Epithelial cell of proximal tubule (primary cell): ENCODE measurements at places on chromosomes 3 and 15.

DNA sequence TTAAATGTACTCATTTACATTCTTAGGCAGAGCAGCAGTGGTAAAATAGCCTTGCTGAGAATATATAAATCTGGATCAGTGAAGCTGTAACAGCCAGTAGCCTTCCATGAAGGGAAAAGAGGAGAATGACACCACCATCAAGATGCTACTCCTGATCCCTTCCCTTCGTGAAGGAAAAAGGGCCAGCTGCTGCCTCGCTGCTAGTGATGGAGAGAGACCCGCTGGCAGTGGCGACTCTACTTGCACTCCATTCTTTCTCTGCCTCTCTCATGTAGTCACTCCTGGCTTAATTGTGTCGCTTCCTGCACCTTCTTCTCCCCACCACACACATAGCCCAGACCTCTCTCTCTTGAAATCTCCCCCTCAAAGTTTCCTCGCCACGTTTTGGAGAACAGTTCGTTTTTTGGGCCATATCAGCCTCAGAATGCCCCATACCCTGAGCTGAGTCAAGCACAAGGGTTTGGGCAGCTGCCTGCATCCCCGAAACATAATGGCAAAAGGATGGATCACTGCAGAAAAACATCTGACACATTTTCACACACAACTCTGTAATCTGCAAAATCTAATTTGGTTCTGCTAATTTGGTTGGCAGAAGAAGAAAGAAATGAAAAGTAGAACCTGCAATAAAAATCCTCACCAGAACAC, 460.3 kb upstream of the IL12A start:
- no peak for DNase-seq

- DNase-seq, result no peak
Observed at GRCh38 chr3:38099518-38099917, 37.4 kb downstream of the ACAA1 start.

- DNase-seq, result no peak
Observed at GRCh38 chr3:150161011-150161410, 190.3 kb upstream of the PFN2 start.

GRCh38 chr15:98690272-98690950, 42.1 kb downstream of the IGF1R start:
- DNase-seq, result no peak

- no peak for DNase-seq
Observed at GRCh38 chr3:176375519-176375918, 821.8 kb downstream of the TBL1XR1 start.

DNA sequence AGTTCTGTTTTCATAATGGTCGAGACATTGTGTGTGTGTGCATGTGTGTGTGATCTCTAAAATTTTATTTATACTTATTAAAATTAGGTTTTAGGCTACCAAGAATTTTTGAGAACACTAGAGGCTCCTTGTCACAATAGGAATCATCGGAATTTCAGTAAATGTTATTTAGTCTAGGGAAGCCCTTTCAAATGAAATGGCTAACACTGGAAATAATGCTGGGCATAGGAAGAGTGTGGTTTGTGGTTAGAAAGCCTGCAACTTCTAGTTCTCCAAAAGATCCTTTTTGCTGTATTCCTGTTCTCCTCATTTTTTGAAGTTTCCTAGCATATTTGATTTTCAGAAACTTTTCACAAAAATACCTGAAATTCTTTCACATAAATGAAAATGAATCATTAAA, 92.5 kb upstream of the MBNL1 start:
- DNase-seq, result no peak

- no peak for DNase-seq
Observed at GRCh38 chr3:19147905-19148767, at the start of gene KCNH8. KCNH8 (plus strand) TSS chr3:19148510; CDS start chr3:19148720, 210 bp downstream.

GRCh38 chr15:44045661-44046060, 149.4 kb downstream of the FRMD5 start:
- no peak for DNase-seq

GRCh38 chr3:52195291-52195597, 2.7 kb upstream of the ALAS1 start:
- DNase-seq, result no peak

GRCh38 chr3:127368186-127369032, 80.6 kb upstream of the PRR20G start:
- DNase-seq, result no peak

GRCh38 chr3:157586293-157586692, 83.1 kb upstream of the VEPH1 start:
- DNase-seq, result no peak

- no peak for DNase-seq
Observed at GRCh38 chr15:50350621-50351020, 4.4 kb downstream of the GABPB1 start.

DNA sequence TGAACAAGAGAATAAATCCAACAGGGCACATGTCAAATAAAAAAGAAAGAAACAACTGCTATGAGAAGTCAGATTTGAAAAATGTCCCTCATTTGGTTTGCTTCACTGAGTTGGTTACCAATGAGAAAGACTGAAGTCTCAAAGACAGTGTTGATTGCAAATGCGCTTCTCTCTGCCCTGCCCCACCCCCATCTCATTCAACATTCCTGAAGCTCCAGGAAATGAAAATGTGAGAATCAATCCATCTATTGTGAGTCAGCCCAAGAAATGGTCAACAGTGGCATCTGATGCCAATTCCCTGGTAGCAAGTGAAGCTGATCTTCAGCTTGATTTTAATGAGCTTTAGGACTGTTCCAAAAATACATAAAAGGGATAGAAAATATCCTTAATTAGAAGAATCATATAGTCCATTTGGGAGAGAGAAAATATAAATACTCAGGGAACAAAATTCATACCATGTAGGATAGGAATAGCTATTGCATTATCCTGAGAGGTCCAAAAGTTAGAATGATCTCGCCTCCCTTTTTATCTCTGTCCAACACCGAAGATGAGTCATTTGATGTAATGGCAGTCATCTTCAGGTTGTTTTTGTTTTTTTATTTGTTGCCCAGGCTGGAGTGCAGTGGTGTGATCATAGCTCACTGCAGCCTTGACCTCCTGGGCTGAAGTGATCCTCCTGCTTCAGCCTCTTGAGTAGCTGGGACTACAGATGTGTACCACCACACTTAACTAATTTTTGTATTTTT, 200.3 kb upstream of the UMPS start:
- no peak for DNase-seq

DNA sequence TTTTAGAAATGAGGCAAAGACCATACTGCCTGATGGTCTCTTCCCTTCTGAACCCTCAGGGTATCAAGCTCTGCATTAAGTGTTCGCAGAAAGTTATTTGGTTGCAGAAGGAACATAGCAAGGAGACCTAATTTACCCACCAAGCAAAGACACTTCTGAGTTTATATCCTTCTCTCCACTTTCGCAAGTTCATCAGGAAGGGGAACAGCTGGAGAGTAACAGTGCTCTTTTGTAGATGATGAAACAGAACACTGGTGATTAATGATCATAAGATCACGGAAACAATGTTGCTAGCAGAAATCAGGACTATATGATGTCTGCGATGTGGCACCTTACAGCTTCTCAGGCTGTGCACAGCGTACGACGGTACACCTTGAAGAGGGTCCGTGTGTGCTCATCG, 62.1 kb downstream of the NCEH1 start:
- DNase-seq, result no peak

DNA sequence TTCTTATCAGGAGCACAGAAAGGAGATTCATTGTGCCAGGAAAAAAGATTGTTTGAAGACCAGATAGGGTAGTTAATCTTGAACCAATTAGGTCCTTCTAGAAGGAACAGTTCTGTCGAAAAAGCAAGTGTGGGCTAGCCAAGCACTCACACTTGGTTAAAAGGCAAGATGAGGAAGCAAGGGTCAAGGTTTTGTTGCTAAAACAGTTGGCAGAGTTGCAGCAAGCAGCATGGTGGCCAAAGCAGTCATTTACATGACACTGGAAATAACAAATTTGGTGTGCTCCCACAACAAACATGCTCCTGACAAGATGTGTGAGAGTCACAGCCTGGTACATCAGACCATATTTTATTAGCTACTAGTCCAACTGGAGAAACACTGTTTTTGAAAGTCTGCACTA, 228.0 kb upstream of the CFAP20DC start:
- DNase-seq, result no peak

DNA sequence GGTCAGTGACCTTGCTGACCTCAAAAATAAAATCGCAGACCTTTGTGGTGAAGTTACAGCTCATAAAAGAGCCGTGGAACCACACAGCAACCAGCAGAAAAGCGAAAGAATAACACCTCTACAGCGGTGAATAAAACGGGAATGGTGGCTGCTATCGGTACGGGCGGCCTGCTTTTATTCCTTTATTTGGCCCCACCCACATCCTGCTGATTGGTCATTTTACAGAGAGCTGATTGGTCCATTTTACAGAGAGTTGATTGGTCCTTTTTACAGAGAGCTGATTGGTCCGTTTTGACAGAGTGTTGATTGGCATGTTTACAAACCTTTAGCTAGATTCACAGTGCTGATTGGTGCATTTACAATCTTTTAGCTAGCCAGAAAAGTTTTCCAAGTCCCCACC, 80.7 kb upstream of the ATP10A start:
- DNase-seq, result no peak

- no peak for DNase-seq
Observed at GRCh38 chr15:27865323-27865922, 233.7 kb downstream of the OCA2 start.

DNA sequence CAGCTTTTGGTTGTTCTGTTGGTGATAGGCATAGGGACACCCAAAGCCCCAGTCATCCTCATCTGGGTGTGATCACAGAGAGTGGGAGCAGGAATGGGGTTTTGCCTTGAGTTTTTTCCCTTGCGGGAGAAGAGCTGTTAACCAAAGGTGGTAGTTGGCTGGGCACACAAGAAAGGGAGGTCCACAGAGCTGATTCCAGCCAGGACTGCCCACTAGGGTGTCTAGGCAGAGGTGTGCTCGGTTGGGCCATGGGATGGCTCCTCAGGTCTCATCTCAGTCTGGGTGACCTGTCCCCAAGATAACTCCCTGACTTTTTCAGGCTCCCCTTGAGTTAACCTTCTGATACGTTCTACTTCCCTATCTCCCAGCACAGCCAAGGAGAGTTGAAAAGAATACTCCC, 134.8 kb downstream of the PDE8A start:
- DNase-seq, result no peak

GRCh38 chr15:37995461-37996347, 61.3 kb downstream of the TMCO5A start:
- DNase-seq, result peak; percentile 39

GRCh38 chr3:108130701-108131474, 40.1 kb upstream of the CD47 start:
- peak; percentile 87 for DNase-seq

DNA sequence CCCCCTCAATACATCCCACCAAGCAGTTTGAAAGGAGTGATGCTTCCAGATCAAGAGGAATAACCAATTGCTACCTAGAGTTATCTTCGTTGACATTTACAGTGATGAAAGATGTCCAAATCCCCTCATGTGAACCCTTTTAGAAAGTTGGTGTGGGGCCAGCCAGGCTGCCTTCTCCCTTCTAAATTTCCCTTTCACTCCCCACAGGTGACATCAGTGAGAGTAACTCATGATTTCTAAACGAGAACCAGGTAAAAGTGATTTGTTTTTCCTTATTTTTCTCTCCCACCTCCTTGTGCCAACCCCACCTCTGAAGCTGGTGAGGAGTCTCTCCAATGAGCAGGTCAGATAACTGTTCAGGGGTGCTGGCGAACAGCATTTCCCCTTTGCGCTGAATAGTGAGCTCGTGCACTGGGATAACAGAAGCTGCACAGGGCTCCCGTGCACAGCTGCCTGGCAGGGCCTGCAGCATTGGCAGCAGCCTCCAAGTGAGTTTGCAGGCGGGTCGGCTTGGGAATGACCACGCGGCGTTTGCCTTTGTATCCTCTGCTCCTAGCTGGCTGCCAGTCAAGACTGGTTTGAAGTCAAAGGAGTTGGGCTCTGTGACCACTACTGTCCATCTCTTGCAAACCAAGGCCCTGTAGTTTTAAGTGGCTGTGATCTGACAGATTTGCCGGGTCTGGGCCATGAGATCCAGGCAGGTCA, 70.2 kb upstream of the CORO2B start:
- DNase-seq, result no peak

DNA sequence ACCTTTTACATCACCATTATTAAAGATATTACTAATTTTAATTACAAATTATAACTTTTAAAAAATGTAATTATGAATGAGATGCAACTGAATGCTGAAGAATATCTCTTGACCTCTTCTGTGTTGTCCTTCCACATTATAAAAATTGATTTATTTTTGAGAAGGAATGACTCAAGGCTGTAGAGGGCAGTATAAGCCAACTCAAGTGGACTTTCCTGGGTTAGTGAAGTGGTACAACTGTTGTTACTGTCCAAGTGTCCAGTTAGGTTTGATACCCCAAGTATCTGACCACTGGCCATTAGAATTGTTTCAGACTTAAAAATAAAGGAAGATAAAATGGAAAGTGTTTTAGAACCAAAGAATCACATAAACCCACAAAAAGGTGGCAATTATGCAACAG, 51.9 kb downstream of the BBX start:
- peak; percentile 9 for DNase-seq

DNA sequence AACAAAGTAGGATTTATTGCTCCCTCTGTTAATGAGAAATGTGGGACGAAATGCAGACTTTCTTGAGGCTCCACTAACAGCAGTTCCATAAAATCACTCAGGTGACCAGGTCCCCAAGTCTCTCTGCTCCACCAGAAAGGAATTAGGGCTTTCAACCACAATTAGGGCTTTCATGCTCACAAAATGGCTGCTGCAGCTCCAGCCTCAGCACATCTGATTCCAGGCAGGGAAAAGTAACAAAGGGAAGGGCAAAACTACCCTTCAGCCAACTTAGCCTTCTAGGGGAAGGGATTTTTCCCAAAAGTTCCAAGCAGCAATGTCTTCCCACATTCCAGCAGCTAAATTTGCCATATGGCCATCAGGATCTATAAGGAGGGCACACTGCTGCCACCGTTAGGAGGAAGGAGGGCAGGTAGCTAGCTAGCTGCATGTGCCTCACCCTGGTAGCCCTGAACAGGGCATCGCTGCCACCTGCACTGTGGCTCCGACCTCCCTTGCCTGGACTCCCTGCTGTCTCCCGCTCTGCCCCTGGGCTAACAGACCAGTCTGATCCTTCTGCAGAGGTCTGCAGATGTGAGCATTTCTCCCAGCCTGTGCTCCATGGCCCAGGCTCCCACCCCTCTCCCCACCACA, 12.8 kb downstream of the CFAP100 start:
- no peak for DNase-seq

- DNase-seq, result no peak
Observed at GRCh38 chr15:51244423-51244869, 94.0 kb downstream of the CYP19A1 start.

- DNase-seq, result no peak
Observed at GRCh38 chr3:132857317-132857716, 135.1 kb upstream of the NPHP3 start.

GRCh38 chr3:123149525-123149924, 52.2 kb upstream of the SEC22A start:
- DNase-seq, result no peak

GRCh38 chr3:50170689-50171088, 15.6 kb downstream of the SEMA3F start:
- DNase-seq, result no peak

- DNase-seq, result no peak
Observed at GRCh38 chr15:48644827-48645557, 517 bp downstream of the FBN1 start.

DNA sequence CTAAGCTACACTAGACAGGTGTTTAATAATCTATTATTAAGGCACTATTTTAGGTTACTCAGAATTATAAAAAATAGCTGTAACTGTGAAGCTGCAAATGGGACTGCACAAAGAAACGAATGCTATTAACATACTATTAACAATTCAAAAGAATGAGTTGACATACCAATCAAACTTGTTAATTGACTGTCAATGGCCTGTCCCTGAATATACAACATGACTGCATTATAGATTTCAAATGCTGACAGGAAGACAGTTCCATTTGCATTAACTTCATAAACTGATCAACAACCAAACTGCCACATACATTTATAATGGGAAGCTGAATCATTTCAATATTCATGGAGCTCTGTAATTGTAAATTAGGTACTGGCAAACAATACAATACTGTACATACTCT, 169.0 kb upstream of the NANOGP8 start:
- DNase-seq, result no peak
